ENCODE measurements at places on chromosomes 4 and X.

DNA sequence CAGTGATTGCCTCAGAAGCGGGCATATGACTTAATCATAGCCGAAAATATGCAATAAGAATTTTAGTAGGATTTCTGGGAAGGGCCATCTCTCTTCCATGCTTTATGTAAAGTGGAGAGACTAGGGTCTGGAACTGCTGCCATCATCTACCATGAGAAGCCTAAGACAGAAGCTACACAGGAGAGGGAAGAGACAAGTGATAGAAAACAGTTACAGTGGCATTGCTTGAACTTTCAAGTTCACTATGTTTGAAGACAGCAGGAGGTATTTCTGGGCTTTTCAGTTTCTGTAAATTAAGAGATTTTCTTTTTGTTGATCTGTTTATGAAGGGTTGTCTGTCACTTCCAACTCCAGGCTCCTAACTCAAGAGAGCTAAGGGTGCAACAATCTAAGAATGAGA, 62.5 kb downstream of the ZNF330 start:
- DNase-seq: no peak

DNA sequence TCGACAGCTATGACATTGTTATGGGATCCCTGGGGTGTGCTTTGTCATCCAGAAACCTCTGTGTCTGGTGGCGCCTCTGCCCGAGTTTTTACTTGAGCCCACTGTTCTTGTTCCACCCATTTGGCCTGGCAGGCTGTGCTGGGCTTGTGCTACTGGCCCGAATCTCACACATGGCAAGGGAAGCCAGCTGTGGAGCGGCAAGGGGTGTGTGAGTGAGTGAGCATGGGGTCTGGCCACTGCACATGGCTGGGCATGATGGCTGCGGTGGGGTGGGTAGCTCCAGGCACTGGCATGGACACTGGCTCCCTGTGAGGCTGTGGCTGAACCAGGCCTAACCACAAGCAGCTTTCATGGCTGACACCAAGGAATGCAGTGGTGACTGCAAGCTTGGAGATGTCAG, 89.2 kb downstream of the DACH2 start:
- DNase-seq: no peak

GRCh38 chr4:54882616-54883015, 224.9 kb downstream of the KIT start:
- DNase-seq: no peak

DNA sequence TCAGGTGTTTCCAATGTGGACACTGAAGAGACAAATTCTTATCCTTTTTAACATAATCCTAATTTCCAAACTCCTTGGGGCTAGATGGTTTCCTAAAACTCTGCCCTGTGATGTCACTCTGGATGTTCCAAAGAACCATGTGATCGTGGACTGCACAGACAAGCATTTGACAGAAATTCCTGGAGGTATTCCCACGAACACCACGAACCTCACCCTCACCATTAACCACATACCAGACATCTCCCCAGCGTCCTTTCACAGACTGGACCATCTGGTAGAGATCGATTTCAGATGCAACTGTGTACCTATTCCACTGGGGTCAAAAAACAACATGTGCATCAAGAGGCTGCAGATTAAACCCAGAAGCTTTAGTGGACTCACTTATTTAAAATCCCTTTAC, 18.6 kb downstream of the TLR7 start:
- no peak for DNase-seq

- DNase-seq: no peak
Observed at GRCh38 chr4:61838072-61838471, 637.9 kb downstream of the ADGRL3 start.

DNA sequence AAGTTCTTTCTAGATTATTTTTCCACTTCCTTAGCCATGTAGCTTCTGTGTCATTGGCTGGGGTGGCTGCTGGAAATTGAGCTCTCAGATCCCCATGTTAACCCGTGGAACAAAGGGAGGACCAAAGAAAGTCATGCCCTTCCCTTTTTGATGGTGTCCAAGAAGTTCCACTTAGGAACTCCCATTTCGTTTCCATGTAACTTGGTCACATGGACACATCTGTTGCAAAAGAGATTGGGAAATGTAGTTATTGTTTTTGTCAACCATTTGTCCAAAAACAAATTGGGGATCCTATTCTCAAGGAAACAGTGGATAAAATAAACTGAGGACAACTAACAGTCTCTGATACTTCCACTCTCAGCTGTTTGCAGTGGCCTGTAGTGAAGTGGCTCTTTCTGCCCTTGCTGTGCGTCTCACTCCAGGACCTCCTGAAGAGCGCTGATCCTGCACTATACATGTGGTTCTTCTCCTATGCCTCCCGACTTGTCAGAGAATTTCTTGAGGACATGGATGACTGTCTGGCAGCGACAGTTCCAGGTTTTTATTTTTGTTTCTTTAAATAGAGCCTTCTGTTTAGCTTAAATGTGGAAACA, 125.3 kb upstream of the LNX1 start:
- DNase-seq: no peak

GRCh38 chrX:40176351-40177116, 78.8 kb upstream of the BCOR start:
- DNase-seq: peak; percentile 67

GRCh38 chrX:19342331-19342906, 1.3 kb upstream of the PDHA1 start:
- peak; percentile 19 for DNase-seq

DNA sequence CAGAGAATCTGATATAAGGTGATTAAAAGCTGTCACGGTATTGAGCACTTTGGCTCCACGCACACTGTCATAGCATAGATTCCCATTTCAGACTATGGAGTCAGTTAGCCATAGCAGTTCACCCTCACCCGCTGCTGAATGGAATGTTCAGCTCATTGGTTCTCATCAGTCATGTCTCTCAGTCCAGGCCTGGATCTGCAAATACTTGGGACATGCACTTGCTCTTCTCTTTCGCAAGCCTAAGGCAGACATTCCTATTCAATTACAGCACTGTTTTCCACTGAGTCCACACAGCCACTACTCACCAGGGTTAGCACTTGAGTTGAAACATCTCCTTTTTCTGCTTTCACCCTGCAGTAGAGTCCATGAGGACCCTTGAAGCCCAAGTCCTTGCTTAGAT, 30.6 kb upstream of the SCML1 start:
- DNase-seq: no peak

GRCh38 chrX:47148946-47149345, 3.9 kb downstream of the RBM10 start:
- peak; percentile 16 for DNase-seq
